ENCODE measurements at places on chromosomes 7 and 10.

DNA sequence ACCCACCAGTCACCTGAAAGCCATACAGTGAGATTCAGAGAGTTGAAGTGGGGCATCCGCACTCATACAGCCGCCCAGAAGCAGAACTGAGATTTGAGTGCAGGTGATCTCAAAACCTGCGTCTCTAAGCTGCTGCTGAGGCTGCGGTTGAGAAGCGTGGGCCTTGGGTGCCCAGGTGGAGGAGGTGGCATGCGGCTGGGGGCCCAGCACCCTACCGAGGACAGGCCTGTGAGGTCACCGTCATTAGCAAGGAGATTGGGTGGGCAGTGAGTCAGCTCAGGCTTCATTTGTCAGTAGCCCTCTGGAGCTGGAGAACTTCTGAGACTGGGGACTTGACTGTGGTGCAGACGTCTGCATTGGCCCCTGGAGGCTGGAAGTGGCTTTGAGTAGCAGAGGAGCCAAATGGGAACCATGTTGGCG is 29.8 kb downstream of the ZMIZ1 start:
- DNase-seq: no peak

GRCh38 chr7:17774248-17774647 is 166.0 kb downstream of the SNX13 start:
- peak; percentile 21 for DNase-seq

DNA sequence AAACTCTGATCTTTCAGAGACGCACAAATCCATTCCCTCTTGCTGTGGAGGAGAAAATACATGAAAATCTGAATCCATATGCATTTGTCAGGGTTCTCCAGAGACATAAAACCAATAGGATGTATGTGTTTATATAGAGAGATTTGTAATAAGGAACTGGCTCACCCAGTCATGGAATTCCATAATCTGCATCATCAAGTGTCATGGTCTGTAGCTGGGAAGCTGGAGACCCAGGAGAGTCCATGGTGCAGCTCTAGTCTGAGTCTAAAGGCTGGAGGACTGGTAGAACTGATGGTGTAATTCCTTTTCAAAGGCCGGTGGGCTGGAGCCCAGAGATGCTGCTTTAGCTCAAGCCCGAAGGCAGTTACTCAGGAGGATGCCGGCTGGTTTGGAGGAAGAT is 134.0 kb downstream of the TCF7L2 start:
- no peak for DNase-seq

DNA sequence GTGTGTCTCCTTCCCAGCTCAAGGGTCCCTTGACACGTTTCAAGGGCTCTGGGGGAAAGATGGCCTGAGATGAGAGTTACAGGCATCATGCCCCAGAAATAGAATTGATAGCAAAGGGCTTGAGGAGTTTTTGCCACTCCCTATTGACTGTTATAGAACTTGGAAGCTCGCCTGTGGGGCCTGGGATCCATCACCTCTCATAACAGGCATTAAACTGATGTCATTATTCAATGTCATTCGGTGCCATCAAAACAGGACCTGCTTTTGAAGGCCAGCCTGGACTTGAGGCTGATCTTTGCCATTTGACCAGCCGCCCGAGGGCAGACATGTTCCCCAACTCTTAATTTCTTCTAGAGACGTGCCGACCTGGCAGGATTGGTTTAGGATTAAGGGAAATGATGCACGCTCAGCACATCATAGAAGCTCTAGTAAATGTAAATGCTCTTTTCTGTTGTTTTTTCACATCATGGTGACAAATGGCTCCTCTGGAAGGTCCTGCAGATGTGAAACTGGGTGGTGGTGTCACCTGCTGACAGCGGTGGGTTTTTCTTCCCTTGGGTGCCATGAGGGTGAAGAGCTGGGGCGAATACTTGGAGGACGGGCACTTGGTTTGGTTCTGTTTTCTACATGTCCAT is 16.7 kb upstream of the KLF6 start:
- DNase-seq: no peak

DNA sequence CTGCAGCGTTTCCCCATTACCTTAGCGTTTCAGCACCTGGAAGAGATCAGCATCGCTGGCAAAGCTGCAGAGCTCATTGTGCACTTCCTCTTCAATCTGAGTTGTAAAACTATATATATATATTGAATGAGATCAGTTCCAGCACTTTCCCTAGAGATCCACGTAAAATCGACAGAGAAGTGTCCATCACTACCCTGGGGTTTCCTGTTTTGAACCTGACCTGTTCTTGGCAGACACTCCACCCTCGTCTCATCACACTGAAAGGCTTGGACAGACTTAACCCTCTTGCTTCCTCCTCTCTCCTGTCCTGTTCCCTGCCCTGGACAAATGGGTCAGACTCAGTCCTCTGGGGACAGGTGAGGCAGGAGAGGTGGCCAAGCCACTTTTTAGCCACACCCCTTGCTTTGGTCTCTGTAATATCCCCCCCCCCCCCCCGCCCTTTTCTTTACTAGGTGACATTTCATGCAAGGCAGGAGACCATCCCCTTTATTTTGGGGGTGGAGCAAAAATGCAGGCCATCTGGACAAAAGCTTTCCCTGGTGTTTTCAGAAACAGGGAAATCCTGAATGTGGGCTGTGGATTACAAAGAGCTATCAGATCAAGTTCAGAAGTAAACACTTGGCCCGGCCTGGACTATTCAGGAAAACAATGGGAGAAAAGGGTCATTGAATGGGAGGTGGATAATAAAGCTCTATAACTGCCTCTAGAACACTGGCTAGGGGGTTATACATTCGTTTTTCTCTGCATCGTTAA is 83.7 kb upstream of the KDM7A start:
- no peak for DNase-seq

DNA sequence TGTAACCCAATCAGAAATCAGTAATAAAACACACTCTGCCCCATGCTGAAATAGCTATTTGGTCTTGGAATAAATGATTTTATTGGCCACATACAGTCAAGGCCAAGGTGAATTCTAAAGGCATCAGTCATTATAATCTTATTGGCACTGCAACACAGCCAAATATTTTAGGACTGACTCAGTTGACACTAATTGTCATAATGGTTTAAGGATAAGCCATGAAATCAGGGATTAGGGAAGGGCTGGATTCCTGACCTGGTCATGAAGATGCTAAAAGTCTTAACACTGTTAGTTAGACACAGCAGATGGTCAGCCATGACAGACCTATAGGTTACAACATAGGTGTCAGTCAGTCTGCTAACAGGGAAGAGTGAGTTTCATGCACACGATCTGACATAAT is 330.3 kb upstream of the NPSR1 start:
- no peak for DNase-seq

DNA sequence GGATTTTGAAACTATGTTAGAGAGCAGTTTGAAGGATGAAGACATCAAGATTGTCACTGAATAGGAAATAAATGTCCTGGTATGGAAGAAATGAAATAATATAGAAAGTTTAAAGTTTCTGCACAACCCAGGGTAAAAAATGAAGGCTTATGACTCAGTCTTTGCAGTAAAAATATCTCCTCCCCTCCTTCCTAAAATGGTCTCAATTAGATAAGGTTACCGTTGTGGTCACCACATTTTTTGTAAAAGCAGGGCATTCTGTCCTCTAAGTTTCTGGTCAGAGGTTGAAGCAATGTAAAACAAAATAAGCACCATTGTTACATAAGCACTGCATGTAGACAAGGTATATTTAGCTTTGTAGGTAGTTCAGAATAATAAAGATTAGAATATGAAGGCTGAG is 403.5 kb downstream of the SUGCT start:
- DNase-seq: no peak

GRCh38 chr7:90552521-90552920 is 43.6 kb upstream of the CDK14 start:
- no peak for DNase-seq

- no peak for DNase-seq
Measured at GRCh38 chr10:1938317-1938716, 201.0 kb upstream of the ADARB2 start.

- DNase-seq: no peak
Measured at GRCh38 chr10:55786461-55787050, 574.5 kb downstream of the ZWINT start.

GRCh38 chr10:115003396-115003795 is 65.4 kb downstream of the TRUB1 start:
- DNase-seq: no peak

DNA sequence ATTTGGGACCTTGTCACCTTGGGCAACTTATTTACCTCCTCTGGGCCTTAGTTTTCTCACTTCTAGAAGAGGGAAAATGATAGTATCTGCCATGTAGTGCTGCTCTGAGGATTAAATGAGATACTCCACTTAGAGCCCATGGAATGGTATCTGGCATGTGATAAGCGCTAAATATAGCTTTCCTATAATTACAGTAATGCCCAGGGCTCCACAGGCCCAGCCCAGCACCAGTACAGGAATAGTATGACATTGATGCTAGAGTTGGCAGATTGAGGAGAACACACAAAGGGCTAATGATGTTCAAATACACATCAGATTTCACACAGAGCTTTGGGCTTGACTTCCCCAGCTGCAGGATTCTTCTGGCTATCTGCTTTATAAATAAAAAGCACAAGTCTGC is 34.9 kb downstream of the FAS start:
- no peak for DNase-seq

DNA sequence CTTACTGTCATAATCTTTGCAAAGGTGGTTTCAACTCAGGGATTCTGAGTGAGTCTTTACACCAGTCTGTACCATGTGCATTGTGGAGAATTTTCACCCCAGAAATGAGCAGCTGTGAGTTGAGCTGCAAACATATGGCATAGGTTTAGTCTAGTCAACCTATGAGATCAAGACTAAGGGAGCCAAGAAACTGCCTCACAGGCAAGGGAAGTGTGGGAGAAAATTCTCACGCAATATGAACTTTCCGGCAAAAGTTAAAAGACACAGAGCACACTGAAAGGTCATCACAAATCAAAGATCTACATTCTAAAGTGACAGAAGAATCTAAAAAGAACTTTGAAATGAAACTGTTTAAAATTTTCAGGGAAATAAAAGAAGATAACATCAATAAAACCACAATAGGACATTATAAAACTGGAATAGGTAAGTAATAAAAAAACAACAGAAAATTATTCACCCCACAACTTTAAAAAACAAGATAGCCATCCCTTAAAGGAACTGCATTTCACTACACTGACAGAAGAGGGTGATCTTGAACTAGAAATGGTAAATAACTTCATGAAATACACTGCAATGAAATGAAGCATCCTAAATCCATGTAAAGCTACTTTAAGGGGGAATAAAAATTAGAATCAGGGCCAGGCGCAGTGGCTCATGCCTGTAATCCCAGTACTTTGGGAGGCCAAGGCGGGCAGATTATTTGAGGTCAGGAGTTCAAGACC is 63.5 kb downstream of the LGI1 start:
- peak; percentile 35 for DNase-seq

- DNase-seq: no peak
Measured at GRCh38 chr10:77574438-77574837, 63.2 kb downstream of the KCNMA1 start.

DNA sequence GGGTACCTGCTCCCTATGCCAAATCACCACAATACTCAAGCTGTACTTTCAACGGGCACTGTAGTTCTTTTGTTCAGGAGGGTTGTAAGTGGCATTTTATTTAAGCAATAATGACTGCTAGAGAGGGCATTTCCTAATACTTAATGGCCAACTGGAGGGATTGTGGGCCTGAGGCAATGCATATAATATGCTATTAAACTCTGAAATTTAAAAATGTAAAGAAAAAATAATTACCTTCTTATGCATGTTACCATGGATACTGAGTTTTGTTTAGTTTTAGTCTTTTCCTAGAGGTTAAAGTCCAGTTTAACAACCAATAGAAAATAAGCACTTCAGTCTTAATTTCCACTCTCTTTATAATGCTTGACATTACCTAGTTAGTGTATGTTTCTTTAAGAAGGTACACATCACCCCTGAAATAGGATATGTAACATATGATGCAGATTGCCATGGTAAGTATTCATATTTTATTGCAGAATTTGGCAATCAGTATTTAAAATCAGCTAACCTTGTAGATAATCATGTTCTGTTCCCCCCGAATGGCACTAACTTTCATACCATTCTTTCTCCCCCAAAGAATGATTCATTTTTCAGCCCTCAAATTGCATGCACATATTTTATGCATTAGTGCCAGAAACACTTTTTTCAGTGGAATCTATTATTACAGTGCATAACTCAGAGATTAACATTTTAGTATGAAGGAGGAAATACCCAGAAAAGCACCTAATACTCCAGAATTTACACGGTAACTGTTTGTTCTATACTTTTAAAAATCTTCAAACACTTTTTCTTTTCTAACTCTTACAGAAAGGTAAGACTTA is 90.3 kb upstream of the ZNF438 start:
- no peak for DNase-seq

GRCh38 chr10:127346604-127347003 is 150.2 kb upstream of the INSYN2A start:
- DNase-seq: no peak

DNA sequence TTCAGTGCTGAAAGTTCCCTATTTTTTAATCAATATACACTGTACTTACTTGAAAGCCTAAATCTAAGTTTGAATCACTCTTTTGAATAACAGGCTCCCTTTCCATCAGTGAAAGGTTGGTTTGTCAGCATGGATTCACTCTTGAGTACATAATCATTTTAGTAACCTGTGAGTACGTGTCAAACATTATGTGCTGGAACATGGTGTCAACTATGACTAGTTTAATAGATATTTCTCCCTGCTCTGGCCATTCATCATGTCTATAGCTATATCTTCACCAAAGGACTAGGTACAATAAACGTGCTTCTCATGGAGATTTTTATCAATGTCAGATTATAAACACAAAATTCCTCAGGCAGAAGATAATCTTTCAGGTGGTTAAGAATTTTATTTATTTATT is 61.7 kb upstream of the MDFIC start:
- DNase-seq: no peak

- DNase-seq: no peak
Measured at GRCh38 chr10:80829562-80829961, 291.9 kb downstream of the SH2D4B start.

- no peak for DNase-seq
Measured at GRCh38 chr7:151511946-151512345, 7.7 kb downstream of the RHEB start.

GRCh38 chr7:50710441-50711154 is 72.1 kb downstream of the GRB10 start:
- DNase-seq: no peak

GRCh38 chr7:46544396-46545008 is 623.4 kb upstream of the IGFBP3 start:
- DNase-seq: peak; percentile 84

GRCh38 chr10:26566525-26567350 is 128.6 kb downstream of the APBB1IP start:
- DNase-seq: no peak

DNA sequence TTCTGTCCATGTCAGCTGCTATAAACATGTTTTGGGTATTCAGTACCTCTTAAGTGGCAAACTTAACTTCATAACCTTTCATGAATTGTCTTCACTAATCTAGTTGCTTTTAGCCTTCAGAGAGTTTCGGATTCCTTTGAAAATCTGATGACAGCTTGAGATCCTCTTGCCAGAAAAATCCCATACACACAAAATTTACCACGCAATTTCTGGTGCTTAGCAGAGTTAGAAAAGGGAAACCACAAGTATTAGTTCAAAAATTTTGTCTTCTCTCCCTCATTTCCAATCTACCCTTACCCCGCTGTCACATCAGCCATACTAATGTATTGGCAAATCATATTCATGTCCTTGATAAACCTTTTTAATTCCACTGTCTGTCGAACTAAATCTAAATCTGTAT is 72.7 kb upstream of the TMEM106B start:
- no peak for DNase-seq

All from fibroblast of the conjunctiva (primary cell).